Trophoblast cell (in vitro differentiated cells and primary cell): ENCODE measurements at places on chromosomes 11 and 22.

DNA sequence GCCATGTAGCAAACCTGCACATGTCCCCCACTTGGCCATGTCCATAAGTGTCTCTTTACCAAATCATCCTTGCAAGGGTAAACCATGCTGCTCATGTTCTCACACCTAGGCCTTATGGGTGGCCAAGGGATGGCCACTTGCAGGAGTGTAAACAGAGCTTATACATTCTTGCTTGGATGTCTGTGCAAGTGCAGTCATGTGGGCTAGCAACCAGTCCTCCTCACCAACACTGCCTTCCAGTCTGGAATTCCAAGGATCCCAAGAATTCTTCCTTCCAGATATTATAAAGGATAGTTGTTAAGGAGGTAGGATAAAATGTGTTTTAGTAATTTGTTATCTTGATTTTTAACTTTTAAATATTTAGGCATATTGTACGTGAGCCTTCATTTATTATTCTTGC, 47.8 kb upstream of the OR5P2 start:
- DNase-seq: peak; percentile 85

- DNase-seq: no peak
These were observed 88.1 kb downstream of the SBF2 start for GRCh38 chr11:10205928-10206327.

DNA sequence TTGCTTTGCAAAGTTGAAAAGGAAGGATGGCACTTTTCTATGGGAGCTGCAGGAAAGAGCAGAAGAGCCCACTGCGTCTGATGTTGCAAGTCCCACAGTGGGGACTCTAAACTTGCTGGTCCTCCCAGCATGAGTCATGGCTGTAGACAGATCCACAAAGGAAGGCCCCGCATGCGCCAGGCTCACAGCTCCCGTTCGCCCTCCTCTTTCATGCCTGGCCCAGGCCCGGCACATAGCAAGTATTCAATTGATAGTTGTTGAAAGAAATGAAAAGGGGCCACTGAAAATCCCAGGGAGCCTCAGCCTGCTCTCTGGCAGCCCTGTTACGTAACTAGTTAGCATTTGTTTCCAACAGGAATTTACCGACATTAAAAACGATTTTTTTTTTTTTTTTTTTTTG, 18.9 kb downstream of the AP1B1 start:
- DNase-seq: peak; percentile 87

DNA sequence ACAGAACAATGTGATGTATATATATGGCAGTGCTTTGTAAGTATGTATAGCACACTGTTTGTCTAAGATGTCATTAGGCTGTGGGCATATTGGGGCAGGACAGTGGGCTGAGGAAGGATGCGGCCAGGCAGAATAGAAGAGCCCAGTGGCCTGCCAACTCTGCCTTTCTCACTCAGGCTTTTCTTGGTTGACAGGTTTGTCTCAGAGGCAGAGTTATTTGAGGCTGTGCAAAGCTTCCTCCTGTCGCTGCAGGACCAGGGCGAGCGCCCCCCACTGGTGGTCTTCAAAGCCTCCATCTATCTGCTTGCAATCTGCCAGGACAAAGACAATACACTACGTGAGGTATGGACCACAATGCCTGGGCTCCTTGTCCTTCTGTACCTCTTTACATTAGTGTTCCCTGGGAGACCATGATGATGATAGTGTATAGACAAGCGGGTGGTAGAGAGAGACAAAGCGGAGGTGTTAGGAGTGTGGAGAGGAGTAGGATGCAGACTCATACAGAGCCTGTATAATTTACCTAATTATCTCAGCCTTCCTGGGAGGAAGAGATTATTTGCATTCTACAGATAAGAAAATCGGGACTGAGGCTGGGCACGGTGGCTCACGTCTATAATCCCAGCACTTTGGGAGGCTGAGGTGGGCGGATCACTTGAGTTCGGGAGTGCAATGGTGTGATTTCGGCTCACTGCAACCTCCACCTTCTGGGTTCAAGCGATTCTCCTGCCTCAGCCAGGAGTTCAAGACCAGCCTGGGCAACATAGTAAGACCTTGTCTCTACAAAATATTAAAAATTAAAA, 37.3 kb upstream of the CCDC134 start:
- peak; percentile 39 for DNase-seq

GRCh38 chr11:1963864-1964263, 16.7 kb downstream of the MRPL23 start:
- no peak for DNase-seq

DNA sequence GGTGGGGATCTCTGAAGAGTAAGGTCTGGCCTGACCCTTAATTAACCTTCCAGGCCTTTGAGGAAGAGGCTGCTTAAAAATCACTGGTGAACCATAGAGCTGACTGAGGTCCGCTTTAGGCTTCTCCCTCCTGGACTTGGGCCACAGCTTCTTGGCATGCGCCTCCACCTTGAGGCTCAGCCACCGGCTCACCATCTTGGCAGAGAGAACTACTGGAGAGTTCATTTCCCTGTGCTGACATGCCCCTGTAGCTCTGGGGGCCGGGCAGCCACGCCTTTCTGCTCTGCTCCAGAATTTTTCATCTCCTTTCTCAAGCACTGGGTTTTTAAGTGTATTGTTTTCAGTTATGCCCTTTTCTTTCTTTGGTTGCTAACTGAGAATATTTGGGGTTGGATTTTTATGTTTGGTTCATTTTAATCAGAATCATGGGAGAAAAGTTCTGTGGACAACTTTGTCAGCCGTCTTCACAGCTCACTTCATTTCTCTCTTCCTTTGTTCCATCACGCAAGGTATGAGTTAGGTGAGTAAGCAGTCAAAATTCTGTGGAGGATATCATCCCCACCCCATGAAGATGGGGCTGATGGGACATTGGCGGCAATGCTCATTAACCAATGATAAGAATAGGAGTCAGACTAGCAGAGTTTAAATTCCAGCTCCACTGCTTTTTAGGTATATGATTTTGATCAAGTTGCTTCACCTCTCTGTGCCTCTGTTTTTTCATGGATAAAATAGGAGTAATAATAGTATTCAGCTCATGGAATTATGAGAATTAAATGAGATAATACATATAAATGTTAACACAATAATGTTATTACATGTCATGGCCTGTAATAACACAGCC, 103.9 kb downstream of the DBX1 start:
- DNase-seq: no peak

GRCh38 chr22:50175921-50176849, 5.7 kb downstream of the PANX2 start:
- no peak for DNase-seq

- DNase-seq: no peak
These were observed 60.2 kb upstream of the LYVE1 start for GRCh38 chr11:10628508-10629236.
